Stimulated activated CD8-positive, alpha-beta memory T cell treated with anti-CD3 and anti-CD28 coated beads, Interleukin-7, amount 100 ng/mL, for 24 hours (primary cell): ENCODE measurements at places on chromosomes 4 and X.

DNA sequence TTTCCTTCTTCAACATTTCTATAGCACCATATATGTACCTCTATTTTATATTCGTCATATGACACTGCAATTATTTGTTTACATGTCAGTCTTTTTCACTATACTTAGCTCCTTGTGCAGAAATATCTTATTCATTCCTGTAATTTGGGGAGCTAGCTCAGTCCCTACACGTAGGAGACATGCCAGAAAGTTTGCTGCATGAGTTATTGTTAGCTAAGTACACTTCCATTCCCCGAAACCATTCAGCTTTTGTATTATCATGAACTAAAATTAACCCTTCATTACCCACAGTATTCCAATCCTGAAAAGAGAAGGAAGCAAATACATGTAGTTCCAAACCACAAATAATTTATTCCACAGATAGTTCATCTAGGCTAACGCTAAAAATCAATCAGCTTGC is 10.2 kb downstream of the CBR4 start:
- no peak for DNase-seq

GRCh38 chrX:139882299-139882698 is 50.6 kb downstream of the ATP11C start:
- no peak for DNase-seq

DNA sequence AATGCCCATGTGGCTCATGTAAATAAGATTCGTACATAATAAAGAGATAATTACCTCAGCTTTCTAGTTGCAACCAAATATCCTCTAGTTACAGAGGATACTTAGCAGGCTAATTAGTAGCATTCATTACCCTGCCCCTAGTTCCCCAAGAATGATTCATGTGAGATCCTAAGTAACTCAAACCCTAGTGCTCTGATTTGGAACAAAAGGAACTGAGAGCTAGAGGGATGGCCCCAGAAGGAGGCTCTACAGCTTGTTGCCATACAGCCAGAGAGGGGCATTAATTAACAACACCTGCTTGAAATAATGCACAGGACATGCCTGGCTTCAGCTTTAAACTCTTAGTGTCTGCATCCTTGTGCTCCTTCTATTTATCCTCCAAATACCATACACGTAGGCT is 32.6 kb upstream of the CBR4 start:
- no peak for DNase-seq

DNA sequence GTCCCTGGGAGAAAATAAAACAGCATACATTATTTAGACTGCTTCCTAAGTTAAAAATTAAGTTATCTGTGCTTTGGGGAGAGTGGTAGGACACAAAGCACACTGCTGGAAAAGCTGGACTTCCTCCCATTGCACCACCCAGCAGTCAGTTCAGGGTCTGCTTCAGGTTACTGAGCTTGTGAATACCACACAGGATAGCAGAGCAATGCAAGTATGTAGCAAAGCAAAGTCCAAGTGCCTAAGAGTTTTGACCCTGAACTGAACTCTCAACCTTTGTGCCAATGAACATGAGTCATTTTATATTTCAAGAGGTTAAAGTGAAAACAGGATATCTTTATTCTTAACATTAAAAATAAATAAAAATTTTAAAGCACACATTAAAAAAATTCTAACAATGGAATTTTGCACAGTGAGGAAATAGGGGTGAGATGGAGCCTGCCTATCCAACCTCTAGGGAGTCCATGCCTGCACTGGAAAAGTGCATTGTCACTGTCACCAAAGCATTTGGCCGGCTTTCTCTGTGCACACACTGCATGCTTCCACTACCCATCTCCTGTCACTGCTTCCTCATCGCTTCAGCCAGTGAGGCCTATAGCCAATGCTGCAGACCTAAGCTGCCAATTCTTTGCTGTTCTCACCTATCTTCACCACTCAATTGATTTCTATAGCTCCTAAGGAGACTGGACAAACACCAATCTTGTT is 50.9 kb downstream of the ABCG2 start:
- no peak for DNase-seq

DNA sequence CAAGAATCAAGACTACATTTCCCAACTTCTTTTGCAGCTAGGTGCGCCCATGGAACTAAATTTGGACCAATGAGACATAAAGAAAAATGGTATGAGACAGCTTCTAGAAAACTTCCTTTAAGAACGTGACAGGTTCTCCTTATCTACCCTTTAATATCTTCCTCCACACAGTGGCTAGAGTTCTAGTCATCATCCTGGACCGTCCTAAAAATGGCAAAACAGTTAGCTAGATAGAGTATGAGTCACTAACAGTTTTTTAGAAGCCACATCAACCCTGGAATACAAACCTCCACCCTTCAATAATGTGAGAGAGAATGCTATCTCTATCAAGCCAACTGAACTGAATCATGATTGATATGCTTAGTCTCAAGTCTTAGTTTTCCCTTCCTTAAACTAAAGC is 267.9 kb upstream of the SLC7A11 start:
- no peak for DNase-seq

GRCh38 chrX:129768586-129769466 is 10.9 kb upstream of the SASH3 start:
- no peak for DNase-seq

DNA sequence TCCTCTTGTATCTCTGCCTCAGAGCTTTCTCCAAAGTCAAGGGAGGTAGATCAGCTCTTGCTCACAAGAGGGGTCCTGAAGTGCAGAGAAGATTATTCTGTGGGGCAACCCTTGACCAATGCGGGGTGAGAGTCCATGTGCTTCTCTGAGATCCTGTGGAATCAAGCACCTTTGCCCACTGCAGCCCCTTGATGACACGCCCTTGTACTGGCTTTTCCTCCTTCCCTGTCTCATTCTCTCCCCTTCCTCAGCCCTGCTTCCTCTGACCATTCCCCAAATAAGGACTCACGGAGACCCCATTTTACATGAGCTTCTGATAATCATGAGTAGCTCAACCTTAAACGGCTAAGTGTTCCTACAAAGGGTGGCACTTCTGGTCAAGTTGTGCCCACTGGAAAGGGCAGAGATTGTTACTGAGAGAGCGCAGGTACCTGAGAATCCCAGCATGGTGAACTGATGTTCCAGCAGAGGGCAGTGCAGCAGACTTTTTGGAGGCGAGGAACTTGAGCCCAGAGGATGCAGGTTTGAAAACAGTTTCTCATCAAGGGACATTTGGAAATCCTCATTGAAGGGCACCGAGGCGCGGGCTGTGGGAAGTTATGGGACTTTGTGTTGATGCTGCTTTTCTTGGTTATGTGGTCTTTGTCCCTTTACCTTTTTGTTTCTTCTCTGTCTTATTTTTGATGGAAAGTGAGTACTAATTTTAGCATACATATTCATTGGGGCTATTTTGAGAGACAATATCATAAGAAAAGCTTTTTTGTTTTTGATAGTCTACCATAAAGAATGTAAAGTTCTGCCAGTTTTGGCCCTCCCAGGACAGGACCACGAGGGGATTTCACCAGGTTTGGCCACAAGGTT is 201.3 kb downstream of the RBM46 start:
- no peak for DNase-seq

- DNase-seq, result no peak
Measured at GRCh38 chr4:121736735-121737351, 28.1 kb downstream of the SMIM43 start.

DNA sequence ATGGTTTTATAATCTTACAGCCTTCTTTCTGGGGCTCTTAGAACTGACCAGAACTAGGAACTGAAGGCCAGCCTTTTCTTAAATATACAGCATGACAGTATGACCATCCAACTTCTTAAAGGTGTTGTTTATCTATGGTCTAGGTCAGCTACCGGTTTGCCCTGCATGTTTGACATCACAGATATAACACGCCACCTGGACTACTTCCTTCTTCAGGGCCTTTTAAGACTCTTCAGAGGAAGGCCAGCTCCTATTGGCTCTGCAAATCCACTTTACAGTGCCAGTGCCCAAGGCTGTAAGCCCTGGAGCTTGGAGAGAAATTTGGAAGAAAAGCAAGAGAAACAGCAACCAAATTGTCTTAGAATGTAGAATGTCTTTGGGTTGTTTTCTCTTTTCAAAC is 185.5 kb downstream of the MGST2 start:
- DNase-seq, result no peak

DNA sequence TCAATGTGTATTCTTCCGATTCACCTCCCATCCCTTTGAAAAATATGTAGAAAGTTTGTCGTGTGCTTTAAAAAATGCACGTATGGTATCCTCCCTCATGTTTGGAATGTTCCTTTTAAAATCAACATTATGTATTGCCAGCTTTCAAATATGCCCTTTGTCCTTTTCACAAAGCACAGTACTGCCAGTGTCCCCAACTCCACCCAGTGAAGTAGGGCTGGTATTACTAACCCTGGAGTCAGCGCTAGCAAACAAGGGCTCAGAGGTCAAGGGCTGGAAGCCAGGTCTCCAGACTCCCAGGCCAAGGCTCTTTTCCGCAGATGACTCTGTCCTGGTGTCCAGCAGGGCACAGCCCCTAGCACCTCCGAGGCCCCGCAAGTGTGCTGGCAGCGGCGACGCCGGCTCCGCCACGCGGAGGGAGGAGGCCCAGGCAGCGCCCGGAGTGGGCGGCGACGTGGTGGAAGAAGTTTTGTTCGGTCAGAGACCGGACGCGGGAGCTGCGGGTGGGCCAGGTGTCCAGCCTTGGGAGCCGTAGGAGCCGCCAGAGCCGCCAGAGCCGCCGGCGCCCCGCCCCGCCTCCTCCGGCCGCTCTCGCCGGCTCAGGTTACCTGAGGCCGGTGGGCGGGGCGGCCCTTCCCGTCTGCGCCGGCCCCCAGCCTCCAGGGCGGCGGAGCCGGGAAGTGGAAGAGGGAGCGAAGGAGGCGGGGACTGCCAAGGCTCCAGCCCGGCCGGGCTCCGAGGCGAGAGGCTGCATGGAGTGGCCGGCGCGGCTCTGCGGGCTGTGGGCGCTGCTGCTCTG is at the start of gene IL13RA1:
TSS of gene IL13RA1 (plus strand) at position 720 of the 799 bp plus-strand sequence. CDS start at position 753, 33 bp downstream.
- no peak for DNase-seq

GRCh38 chrX:23575281-23575680 is 92.0 kb upstream of the PRDX4 start:
- no peak for DNase-seq

DNA sequence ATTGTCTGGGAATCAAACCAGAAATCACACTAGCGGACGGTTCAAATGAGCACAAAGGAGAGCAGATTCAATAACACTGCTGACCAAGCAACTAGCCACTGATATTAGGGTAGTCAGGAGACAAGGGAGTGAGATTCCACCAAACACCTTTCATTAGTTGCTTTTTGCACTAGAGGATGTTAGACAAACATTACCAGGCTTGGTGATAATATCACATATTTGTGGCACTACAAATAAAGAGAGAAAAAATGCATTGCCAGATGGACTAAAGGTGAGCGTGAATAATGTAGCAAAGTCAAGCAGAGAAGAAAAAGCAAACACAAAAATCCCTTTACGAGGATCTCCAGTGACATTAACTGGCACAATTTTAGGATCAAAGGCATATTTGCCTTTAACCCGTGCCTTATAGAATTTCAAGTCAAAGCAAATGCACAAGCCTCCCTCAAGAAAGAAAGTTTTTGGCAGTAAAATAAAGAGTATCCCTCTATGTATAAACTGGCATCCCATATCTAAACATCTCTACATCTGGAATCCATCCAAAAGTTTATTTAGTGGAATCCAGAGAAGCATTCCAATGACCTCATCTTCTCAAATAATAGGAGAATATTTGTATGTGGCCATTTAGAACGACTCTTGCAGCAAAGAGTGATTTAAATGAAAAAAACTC is 290.9 kb downstream of the KCTD8 start:
- no peak for DNase-seq

- no peak for DNase-seq
Measured at GRCh38 chr4:8850830-8851188, 20.8 kb downstream of the HMX1 start.

- DNase-seq, result no peak
Measured at GRCh38 chrX:75276666-75277065, 2.8 kb downstream of the UPRT start.

- no peak for DNase-seq
Measured at GRCh38 chrX:9429767-9430166, 35.1 kb upstream of the TBL1X start.

DNA sequence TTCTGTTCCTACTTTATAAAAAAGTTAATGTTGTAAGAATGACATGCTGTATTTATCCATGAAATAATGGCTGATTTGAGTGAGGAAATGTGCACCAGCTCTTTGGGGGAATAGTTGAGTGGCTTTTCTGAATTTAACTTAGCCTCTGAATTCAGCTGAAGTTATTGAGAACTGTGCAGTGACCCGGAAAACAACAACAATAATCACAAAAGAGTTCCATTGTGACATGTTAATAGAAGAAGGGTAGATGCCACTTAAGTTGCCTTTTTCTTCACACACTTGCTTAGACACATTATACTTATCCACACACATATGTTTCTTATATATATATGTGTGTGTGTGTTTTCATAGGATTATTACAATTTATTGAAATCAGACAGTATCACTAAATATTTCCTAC is 301.2 kb downstream of the BMPR1B start:
- no peak for DNase-seq
